Skeletal muscle cell (primary cell): ENCODE measurements at places on chromosomes 3 and 15.
A peak's percentile ranks its signal among the peaks of the same experiment; 100 is the strongest.

GRCh38 chr15:34802371-34802770, 7.0 kb upstream of the ACTC1 start:
- DNase-seq, result no peak

DNA sequence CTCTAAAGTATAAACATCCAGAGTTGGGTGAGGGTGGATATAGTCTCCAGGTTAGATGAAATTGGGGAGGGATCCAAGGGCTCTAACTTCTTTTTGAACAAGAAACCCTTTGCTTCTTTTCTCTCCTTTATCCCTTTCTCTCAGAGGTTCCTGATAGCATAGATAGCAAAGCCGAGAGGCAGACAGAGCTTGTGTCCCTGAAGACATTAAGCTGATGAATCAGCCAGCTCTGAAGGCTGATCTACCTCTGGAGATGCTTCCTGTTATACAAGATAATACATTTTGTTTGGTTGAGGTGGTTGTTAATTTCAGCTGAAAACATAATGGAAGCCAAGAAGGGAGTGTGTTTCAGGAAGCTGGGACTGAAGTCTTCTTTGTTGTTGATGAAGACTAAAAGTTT, 193.2 kb downstream of the PDCD6IP start:
- no peak for DNase-seq

- no peak for DNase-seq
Measured at GRCh38 chr15:38307251-38307650, 54.6 kb downstream of the SPRED1 start.

- DNase-seq, result peak; percentile 21
Measured at GRCh38 chr15:35078221-35078915, 6.7 kb downstream of the NANOGP8 start.

GRCh38 chr3:130991126-130991525, 35.5 kb downstream of the ASTE1 start:
- DNase-seq, result no peak

GRCh38 chr15:39079296-39079847, 501.5 kb upstream of the THBS1 start:
- peak; percentile 89 for DNase-seq

DNA sequence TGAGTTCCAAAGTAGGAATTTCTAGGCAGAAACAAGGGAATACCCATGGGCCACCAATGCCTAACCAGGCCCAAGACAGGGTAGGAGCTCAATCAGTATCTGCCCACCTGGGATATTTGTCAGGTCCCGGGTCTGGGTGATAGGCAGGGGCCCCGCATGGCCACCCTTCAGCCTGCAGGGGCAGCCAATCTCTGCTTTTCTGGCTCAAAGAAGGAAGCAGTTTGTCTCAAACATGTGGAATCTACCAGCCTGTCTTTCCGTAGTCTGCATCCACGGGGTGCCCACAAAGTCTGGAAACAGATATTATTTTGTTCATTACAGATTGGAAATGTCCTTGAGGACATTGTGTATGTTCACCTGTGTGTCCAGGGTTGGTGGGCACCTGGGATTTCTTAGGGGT, 56.2 kb downstream of the CEMIP start:
- DNase-seq, result no peak

GRCh38 chr15:56969265-56969895, 50.9 kb downstream of the TCF12 start:
- DNase-seq, result no peak

- no peak for DNase-seq
Measured at GRCh38 chr15:75036212-75036616, 12.8 kb downstream of the PPCDC start.

- no peak for DNase-seq
Measured at GRCh38 chr3:63060412-63060811, 185.2 kb upstream of the CADPS start.

- no peak for DNase-seq
Measured at GRCh38 chr3:151276038-151276686, 2.2 kb downstream of the P2RY14 start.

GRCh38 chr3:158018462-158018861, 87.8 kb downstream of the SHOX2 start:
- no peak for DNase-seq

GRCh38 chr3:81789691-81790090, 28.2 kb upstream of the GBE1 start:
- no peak for DNase-seq

DNA sequence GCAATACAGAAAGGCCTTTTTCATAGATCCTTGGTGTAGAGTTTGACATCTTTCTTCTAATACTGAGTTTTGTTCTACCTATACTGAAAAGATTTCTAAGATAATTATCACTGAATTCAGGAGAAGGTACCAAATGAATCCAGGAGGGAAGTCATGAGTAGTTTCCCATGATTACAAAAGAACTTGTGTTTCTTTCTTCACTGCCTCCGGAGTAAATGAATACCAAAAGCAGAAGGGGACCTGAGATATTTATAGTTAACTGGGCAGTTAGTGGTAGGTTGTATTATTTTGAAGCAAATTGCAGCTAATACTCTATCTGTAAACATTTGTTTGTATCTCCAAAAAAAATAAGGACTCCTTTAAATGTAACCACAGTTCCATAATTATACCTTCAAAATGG, 175.4 kb downstream of the SUCNR1 start:
- no peak for DNase-seq

- no peak for DNase-seq
Measured at GRCh38 chr3:114449271-114450007, 155.6 kb downstream of the TIGIT start.

- DNase-seq, result no peak
Measured at GRCh38 chr15:49627407-49627877, 6.6 kb downstream of the DTWD1 start.

DNA sequence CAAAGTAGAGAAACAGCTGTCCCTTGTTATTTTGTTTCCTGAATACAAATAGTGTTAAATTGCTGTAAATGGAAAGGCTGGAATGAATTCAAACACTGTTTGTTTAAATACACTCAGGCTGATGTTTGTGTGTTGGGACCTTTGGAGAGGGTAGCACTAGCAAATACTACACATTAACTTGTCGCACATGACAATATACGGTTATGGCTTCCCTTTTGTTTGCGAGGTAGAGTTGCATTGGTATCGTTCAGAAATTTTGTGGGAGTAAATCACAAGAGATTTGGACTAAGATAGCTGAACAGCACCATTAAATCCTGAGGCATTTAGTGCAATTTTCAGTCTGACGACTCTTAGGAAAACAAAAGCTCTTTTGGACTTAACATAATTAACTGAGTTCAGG, 213.0 kb upstream of the ROBO2 start:
- no peak for DNase-seq

GRCh38 chr3:152258448-152259393, 10.0 kb upstream of the MBNL1 start:
- peak; percentile 98 for DNase-seq

DNA sequence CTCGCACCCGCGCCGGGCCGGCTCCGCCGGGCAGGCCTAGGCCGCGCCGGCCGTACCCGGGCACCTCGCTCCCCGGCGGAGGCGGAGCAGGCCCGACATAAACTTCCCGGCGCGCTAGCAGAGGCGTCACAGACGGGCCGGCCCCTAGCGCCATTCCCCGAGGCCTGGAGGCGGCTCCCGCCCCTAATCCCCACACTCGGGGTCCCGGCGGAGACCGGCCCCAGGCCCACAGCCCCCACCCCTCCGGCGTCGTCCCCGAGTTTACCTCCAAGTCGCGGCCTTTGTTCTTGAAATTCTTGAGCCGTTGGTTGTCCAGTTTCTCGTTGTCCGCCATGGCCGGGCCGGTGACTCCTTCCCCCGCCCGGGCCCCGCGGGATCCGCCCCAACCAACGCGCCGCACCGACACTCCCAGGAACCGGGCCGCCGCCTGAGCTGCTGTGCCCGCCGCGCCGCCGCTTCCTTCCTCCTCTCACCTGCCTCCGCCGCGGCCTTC, 376 bp downstream of the KPNA4 start:
- DNase-seq, result no peak

GRCh38 chr15:47414207-47414606, 303.1 kb upstream of the SEMA6D start:
- DNase-seq, result no peak

- DNase-seq, result peak; percentile 30
Measured at GRCh38 chr15:88375234-88375927, 91.8 kb downstream of the MRPL46 start.

DNA sequence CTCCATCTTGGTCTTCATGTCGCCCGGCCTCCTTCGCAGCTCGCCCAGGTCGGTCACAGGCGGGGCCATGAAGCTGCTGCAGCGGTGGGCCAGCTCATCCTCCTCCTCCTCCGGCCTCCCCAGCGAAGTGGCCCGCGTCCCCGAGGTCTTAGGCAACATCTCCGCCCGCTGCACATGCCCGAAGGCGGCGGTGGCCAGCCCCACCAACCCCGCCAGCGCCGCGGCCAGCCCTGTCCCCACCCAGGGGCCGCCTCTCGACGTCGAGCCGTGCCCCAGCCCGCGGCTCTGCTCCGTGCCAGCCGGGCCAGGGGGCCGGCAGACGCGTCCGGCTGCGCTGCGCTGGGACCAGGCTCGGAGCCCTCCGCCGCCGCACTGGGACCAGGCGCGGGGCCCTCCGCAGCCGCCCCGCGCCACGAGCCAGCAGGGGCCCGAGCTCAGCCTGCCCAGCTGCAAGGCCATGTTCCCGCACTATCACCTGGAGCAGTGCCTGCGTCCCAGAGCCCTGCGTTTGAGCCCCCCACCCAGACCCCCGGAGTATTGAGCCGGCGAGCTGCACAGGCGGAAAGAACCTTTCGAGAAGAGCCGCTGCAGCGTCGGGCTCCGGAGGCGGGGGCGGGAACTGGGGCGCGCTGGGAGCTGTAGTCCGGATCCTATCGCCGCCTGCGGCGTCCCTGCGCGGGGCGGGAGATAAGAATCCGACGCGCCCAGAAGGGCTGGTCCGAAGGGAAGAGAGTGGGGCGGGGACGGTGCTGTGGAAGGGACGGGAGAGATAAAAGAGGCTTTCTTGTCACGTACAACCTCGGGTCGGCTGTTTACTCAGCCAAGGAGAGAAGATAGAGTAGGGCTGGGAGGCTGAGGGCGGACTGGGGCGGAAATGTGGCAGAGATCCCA, at the start of gene CPOX:
Gene CPOX, minus strand, starts transcription at position 566 of the 891 bp plus-strand sequence. Its CDS starts 107 bp downstream, at position 459.
- peak; percentile 62 for DNase-seq

GRCh38 chr3:195800240-195800639, 11.5 kb downstream of the MUC4 start:
- no peak for DNase-seq

- no peak for DNase-seq
Measured at GRCh38 chr3:10645800-10646199, 140.4 kb upstream of the ATP2B2 start.

DNA sequence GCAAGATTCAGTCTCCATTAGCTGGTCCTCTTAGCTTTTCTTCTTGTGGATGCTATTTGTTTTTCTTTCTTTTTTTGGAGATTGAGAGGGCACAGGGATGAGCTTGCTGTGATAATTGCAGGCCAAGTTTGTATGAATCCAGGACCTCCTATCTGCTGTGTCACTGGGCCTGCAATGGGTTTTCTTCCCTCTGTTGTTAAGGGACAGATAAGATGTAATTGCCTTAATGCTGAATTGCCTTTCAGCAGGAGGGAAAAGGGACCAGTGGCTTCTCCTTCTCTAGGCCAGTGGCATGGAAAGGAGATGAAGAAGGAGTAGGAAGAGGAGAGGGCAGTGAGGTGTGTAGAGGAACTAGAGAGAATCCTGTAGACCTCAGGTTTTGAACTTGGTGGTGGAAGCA, 29.9 kb downstream of the PTPRG start:
- no peak for DNase-seq

GRCh38 chr15:86916671-86917360, 837.1 kb downstream of the AGBL1 start:
- no peak for DNase-seq

- no peak for DNase-seq
Measured at GRCh38 chr15:90716317-90716975, 700 bp upstream of the BLM start.

GRCh38 chr15:47794252-47794914, 77.1 kb downstream of the SEMA6D start:
- no peak for DNase-seq

GRCh38 chr3:179716226-179716625, 63.4 kb downstream of the USP13 start:
- no peak for DNase-seq

GRCh38 chr3:37770938-37771918, 90.5 kb upstream of the CTDSPL start:
- no peak for DNase-seq

DNA sequence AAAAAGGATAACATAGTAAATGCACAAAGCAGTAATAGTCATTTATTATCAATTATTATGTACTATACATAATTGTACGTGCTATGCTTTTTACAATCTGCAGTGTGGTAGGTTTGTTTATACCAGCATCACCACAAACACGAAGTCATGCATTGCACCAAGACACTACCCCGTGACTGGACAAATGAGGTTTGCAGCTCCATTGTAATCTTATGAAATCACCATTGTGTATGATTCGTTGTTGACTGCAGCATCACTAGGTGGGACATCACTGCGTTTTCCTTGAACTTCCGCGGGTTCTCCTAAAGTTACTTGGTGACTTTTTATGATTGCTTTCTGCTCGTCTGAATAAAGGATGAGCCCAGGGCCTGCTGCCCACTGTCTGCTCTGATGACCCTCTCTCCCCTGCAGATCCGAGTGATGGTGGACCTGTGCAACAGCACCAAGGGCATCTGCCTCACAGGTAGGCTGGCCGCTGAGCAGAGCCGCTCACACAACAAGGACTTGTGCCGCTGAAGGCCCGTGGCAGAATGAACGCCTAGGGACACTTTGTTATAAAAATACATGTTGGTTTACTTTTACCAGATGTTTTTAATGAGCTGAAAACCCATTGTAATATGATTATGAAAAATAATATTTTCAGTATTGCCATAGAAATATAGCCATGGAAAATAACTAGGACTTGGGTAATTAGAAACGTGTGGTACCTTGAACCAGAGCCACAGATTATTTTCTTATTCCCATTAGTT, 35.8 kb downstream of the GLDN start:
- peak; percentile 53 for DNase-seq

- no peak for DNase-seq
Measured at GRCh38 chr3:60094392-60094947, 1044.6 kb upstream of the CFAP20DC start.

DNA sequence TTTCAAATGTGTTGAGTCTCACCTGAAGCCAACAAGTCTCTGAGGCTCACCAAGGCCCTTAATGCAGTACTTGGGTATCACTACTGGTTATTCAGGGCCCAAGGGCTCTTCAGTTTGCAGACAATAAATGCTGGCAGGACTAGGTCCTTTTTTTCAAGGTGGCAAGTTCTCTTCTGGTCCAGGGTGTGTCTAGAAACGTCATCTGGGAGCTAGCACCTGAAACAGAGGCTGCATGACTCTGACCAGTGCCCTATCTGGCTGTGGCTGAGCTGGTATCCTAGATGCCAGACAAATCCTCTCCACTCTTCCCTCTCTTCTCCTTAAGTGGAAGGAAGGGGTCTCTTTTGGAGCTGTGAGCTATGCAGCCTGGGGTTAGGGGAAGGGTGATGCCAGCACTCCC, 276.8 kb downstream of the PYDC2 start:
- no peak for DNase-seq
